ENCODE measurements at places on chromosomes 1 and 21. TPM values are rescaled to one million over a fixed set of nuclear protein-coding genes. Genes with fewer than 3 reads are reported as not detected.

C1QB gene
- not detected for total RNA-seq

FMO2 gene
- total RNA-seq: not detected

TRIM62 gene
- total RNA-seq: 0.37 TPM

KLF18 gene
- total RNA-seq: not detected

Data from NCI-H460 (cell line).